CD4-positive, alpha-beta T cell treated with Interleukin-15 for 4 hours (primary cell): ENCODE measurements at places on chromosomes 7 and 10.

DNA sequence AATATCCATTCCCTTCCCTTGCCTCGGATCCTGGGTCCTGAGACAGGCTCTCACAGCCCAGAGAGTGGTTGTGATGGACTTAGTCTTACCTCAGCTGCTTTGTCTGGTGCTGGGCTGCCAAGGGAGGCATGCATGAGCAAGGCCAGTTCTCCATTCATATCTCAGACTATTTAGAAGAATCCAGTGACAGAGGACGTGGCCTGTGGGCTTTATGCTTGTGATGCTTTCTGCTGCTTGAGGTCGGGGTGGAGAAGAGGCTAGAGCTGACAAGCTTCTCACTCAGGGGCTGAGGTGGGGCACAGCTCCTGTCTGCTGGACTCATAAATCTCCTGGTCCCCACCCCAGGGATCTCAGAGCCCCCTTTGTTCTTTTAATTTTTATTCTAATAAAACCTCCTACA, 66.8 kb downstream of the DNAJC12 start:
- no peak for DNase-seq

GRCh38 chr7:85320699-85321476, 134.0 kb upstream of the SEMA3D start:
- DNase-seq = no peak

DNA sequence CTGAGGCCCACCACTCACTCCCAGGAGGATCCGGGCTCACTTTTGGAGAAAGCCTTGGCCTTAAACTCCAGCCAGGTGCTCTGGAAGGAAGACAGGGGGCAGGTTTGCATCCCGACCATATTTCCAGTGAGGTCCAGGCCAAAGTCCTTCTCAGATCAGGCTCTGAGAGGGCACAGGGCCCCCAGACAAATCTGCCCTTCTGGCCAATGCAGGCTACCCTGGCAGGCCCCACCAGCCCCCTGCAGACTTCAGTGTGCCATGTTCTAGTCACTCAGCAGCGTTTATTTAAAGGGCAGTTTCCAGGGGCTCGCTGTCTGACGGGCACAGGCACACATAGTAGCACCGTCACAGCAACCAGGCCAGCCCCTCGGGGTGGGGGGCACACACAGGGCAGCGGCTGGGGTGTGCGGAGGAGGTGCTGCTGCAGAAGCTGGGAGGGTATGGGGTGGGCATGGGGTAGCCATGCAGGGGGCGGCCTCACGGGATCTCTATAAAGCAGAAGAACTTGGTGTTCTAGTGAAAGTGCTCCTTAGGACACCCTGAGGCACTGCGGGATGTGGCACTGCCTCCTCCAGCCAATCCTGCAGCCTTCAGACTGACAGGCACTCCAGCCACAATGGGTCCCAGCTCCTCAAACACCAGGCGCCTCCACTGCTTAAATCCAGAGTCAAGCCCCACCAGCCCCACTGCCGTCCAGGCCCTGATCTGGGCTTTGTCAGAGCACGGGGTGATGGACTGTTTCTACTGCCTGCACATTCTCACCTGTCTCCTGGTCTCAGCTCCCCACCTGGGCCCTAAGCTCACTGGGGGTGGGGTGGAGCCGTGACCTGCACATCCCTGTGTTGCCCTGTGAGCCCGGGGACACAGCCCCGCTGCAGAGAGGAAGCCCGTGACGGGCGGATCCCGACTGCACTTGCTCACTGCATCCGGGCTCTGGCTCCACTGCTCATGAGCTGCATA, 9.6 kb upstream of the PYROXD2 start:
- no peak for DNase-seq

- peak; percentile 66 for DNase-seq
Observed at GRCh38 chr7:139777948-139778841, at the start of gene HIPK2. Gene HIPK2, minus strand, starts transcription at chr7:139777998. Its CDS starts 375 bp downstream, at chr7:139777623.

DNA sequence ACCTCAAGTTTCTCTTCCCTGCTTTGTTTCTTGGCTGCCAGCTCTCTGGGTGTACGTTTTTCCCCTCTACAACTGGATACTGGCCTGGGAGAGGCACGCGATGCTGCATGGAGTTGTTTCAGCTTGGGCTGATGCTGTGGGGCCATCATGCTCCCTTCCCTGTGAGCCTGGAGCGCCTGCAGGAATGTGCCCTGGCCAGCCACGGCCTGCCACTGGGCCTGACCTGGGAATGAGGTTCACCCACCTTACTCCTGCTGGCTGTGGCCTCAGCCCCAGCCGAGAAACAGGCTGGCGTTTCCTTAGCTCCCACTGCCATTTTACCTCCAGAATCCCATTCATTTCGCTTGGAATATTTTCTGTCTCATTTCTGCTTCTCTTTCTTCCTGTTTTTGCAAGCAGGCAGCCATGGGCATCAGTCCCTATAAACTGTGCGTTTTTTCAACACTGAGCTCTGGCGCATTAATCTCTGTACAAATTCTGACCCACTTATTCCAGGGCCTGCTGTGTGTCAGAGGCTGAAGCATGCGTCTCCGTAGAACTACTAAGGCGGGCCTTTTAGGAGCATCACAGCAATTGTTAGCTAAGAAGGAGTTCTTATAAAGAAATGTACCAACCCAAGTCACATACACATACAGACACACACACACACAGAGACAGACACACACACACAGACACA, 57.9 kb downstream of the GATA3 start:
- DNase-seq = no peak

DNA sequence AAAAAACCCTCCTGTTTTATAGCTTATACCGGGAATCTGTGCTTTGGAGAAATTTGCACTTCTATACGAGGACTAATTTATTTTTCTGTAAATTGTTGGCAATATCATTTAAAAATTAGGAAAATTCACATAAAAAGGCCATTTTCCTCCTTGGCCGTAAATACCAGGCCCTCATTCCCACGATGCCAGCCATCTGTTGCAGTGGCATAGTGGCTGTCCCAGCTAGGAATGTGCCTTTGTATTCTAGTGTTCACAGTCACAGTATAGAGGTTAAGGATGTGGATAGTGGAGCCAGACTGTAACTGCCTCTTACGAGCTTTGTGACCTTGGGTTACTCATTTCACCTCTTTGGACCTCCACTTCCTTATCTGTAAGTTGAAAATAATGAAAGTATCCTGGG, 312.5 kb downstream of the GPR158 start:
- DNase-seq = no peak

GRCh38 chr10:125127986-125128385, 32.4 kb downstream of the CTBP2 start:
- no peak for DNase-seq

DNA sequence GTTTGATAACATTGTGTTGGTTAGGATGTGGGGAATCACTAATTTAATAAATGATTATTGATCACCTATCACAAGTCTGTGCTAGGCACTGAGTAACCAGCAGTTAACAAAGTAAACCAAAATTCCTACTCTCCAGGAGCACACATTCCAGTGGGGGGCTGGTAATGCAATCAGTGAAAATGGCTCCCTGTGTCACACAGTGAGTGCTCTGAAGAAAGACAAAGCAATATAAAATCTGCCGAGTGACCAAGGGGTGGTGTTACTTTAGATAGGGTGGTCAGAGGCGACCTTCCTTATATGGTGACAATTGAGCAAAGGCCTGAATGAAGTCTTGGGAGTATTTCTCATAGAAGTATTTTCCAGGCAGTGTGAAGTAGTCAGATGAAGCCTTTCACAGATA, 13.6 kb upstream of the SMC3 start:
- no peak for DNase-seq

GRCh38 chr10:50501924-50502452, 121.8 kb downstream of the SGMS1 start:
- DNase-seq = no peak
